ENCODE measurements at places on chromosomes 3 and 15.
A peak's percentile ranks its signal among the peaks of the same experiment; 100 is the strongest.

DNA sequence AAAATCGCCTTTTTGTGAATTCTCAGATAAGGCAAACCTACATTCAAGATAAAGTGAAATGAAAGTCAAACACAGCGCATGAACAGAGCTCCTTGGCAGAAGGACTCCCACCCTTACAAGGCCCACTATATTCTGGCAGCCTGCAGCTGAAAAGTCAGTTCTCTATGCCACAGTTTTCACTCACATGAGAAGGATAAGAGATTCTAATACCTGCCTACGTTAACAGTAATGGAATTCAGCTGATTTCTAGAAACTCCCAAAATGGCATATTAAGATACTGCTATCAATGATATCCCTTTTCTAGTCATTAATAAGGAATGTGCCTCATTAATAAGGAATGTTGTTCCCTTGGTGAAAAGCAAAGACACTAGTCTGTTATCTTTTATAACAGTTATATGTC lies 27.0 kb downstream of the SLC30A4 start:
- no peak for DNase-seq

DNA sequence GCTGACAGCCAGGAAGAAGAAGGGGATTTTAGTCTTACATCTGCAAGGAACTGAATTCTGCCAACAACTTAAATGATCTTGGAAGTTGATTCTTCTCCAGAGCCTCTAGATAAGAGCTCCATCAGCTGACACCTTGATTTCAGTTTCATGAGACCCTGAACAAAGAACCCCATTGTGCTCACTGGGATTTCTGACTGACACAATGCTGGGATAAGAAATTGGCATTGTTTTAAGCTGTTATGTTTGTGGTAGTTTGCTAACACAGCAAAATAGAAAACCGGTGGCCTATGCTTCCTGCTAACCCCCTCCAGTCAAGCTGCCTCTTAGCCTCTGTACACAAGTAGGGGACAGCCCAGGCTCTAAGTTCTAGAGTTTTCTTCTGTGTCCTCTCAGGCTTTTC lies 36.2 kb downstream of the MASP1 start:
- DNase-seq: no peak

DNA sequence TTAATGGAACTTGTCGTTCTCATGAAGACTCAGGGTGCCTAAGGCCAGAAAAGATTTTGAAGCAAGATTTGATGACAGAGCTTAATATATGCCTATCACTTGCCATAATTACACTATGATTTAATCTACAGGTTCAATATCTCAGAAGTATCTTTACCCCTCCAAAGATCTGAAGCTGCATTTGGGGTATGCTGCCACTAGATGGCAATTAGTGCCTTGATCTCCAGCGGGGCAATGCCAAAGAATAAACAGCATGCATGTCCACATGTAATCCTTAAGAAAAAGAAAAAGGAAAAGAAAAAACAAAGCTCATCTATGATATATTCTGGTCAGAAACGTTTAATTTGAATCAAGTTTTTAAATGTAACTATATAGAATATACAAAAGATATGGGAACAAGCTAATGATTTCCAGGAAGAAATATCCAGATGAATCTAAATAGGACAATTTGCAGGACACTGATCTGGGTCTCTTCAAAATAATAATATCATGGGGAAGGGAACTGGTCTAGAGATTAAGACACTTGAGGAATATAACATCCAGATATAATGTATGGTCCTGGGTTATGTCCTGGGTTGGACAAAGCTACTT lies 55.0 kb upstream of the SOX14 start:
- peak; percentile 5 for DNase-seq

DNA sequence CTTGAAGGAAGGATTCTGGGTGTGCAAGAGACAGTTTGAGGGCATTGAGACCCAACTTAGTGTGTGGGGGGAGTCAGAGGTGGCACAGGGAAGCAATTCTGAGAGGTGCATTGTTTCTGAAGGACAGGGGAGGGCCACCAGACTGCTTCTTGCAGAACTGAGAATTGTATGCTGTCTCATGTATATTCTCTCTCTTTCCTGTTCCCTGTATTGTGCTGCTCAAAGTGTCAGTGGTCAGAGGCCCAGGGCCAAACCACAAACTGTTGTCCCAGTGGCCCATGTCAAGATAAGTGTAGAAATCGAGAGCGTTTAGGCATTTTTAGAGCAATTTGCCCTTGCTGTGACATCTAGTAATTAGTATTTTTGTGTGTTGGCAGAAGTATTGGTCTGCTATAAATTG lies 567.1 kb downstream of the EDEM1 start:
- DNase-seq: no peak

DNA sequence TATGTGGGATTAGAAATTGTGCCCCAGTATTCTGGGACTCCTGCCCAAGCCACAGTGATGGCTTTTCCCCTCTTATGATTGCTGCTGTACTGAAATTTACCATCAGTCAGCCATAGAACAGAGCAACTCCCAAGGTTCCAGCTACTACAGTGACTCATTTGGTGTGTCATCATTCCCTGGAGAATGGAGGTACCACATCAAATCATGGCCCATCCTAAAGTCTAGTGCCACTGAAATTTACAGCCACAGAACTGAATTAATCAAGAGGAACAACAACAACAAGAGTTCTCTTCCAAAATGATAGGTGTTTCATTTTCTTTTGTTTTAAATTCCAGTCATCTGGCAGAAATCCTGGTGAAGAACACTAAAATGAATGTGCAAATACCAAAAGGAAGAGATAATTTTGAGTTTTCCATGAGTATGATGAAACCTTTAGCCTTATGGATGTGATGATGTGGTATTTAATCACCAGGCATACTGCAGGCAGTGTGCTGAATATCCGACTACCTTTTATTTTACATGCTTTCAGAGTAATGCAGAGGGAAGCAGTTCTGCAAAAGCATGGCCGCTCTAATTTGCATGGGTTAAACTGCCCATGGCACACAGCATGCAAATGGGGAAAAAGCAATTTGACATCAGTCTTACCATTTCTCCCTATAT lies 75.6 kb upstream of the SLC2A2 start:
- DNase-seq: peak; percentile 29

- DNase-seq: no peak
These were observed 608.3 kb downstream of the NTRK3 start for GRCh38 chr15:87648278-87648677.

DNA sequence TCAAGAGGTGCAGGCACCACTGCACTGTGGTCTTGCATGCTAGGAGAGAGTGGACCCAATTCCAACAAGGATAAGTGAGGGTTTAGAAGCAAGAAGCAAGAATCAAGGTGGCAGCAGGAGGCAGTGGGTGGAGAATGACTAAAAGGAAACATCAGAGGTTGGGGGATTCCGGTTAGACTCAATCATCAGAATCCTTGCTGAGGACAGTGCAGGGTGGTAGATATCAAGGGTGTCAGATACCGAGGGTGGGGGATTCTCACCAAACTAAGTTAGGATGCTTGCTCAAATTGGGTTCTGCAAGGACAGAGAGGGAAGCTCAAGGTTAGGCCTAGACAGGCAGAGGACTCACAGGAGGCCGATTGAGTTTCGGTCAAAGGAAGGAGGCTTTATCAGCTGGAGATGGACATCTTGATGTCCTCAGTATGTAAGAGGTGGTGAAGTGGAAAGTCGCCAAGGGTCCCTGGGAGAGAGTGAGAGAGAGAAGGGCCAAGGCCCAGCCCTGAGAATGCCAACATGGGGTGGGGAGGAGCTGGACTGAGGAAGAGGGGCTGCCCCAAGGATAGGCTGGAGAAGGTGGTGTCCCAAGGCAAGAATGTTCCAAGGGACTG lies 102.2 kb downstream of the ARNT2 start:
- no peak for DNase-seq

GRCh38 chr3:124878561-124879336 lies 8.4 kb downstream of the ITGB5 start:
- DNase-seq: peak; percentile 98

DNA sequence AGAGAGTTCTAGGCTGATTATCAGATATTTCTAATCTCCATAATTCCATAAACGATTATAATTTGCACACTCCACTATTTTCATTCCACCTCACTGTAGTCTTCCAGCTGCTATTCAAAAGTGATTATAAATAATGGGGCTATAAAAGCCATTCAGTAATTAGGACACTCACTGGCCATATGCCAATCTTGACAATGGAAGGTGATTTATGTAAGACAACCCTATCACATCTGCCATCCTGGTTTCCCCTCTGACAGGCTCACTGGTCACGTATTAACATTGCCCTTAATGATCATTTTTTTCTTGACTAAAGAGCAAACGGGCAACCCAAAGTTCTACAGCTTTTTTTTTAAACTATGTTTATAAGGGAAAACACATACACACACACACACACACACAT lies 402.4 kb downstream of the MAGI1 start:
- no peak for DNase-seq

DNA sequence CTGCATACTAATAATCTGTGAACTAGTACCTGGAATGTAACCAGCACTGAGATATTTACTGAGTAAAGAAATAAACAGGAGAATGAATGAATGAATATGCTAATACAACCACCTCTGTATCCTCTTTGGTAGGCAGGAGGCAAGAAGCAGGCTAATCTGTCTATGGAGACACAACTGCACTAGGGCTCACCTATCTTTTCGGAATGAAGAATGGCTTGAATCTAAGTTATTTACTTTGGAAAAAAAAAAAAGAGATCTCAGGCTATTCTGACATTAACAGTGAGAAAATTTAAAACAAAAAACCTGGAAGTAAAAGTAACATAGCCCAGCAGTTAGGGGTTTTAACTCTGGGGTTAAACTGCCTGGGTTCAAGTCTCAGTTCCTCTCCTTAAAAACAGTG lies 174.2 kb downstream of the FOXP1 start:
- no peak for DNase-seq

DNA sequence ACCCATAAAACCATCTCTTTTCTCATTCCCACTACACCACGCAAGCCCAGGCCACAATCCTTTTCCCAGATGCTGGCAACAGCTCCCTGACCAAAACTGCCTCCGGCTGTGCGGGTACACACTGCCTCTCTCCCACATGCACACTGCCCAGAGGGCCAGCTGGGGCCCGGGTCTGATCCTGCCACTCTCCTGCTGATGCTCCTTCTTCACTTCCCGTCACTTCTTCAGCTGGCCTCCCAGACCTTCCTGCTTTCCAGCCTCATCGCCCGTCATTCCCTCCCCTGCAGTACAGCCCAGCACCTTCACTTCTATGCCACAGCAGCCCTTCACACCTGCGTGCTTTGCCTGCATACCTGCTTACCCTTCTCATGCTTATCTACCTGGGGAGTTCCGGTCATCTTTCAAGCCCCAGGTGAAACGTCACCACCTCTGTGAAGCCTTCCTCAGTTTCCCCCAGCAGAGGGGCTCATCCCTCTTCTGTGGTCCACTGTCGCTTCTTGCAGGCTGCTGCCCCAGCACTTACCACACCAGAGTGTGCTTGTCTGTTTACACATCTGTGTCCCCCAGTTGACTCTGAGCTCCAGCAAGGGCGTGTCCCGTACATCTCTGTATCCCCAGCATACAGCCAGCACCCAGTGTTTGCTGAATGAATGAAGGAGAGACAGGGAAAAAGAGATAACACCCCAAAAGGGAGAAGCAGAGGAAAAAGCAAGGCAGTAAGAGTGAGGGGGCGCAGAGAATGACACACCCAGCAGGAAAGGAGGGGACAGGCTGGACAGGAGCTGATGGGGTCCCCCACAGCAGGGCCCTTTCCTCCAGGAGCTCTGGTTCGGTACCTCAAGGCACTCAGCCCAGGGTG lies 22.2 kb downstream of the GRAMD2A start:
- DNase-seq: no peak

DNA sequence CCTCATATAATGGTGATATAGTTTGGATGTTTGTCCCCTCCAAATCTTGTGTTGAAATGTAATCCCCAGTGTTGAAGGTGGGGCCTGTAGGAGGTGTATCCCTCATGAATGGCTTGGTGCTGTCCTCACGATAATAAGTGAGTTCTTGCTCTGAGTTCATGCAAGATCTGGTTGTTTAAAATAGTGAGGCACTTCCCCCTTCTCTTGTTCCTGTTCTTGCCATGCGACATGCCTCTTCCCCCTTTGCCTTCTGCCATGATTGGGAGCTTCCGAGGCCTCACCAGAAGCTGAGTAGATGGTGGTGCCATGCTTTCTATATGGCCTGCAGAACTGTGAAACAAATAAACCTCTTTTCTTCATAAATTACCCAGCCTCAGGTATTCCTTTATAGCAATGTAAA lies 39.2 kb downstream of the REC114 start:
- no peak for DNase-seq

GRCh38 chr3:160105907-160106584 lies 117.4 kb downstream of the IL12A start:
- DNase-seq: no peak

GRCh38 chr3:16761571-16761970 lies 123.2 kb upstream of the PLCL2 start:
- DNase-seq: no peak

- DNase-seq: peak; percentile 67
These were observed 124.0 kb downstream of the CNTN6 start for GRCh38 chr3:1216856-1217255.

GRCh38 chr15:89374086-89374981 lies 39.7 kb upstream of the POLG start:
- DNase-seq: no peak

DNA sequence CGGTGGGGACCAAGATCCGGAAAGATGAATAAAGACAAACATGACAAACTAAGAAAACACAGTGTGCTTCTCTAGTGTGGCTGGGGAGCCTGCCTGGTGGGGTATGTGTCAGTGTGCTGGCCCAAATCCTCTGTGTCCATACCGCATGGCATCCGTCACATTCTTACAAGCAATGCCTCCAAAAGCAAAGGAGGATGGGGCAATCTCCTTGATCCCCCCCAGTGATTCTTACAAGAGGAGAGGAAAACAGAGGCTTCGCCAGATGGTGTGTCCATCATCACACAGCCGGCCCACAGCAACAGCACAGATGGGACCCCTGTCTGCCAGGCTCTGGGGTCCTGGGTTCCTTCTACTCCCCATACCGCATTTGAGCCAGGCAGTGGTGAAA lies 558 bp upstream of the IL17RC start:
- no peak for DNase-seq

DNA sequence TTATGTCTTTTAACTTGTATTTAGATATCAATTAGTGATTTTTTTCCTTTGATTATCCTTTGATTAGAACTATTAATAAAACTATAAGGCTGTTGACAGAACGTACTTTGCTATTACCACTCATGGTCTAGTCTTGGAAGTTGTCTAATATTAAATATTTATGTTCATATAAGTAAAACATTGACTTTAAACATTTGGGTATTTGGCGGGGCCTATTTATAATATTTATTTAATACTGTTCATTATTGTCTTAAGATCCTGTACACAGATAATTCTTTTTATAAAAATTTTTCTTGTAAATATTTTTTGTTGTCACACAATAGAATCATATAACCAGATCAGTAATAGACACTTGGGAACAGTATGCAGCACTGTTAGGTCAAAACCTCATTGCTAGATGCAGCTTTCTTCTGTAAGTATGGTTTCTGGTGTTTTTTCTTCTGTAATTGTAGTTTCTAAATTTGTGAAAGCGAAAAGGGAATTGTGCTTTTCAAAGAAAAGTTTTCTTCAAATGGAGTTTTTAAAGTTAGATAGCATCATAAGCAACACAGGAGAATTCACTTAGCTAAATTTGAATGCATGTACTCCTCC lies 93.4 kb downstream of the FNDC3B start:
- DNase-seq: no peak

- DNase-seq: no peak
These were observed 4.3 kb downstream of the ITIH1 start for GRCh38 chr3:52781741-52782140.

GRCh38 chr15:74408815-74409214 lies 24.9 kb downstream of the SEMA7A start:
- DNase-seq: no peak

Data from kidney capillary endothelial cell (primary cell).